ENCODE measurements at places on chromosomes 3 and 15.

- DNase-seq: peak; percentile 53
Observed at GRCh38 chr3:184907681-184908649, 96.0 kb downstream of the VPS8 start.

DNA sequence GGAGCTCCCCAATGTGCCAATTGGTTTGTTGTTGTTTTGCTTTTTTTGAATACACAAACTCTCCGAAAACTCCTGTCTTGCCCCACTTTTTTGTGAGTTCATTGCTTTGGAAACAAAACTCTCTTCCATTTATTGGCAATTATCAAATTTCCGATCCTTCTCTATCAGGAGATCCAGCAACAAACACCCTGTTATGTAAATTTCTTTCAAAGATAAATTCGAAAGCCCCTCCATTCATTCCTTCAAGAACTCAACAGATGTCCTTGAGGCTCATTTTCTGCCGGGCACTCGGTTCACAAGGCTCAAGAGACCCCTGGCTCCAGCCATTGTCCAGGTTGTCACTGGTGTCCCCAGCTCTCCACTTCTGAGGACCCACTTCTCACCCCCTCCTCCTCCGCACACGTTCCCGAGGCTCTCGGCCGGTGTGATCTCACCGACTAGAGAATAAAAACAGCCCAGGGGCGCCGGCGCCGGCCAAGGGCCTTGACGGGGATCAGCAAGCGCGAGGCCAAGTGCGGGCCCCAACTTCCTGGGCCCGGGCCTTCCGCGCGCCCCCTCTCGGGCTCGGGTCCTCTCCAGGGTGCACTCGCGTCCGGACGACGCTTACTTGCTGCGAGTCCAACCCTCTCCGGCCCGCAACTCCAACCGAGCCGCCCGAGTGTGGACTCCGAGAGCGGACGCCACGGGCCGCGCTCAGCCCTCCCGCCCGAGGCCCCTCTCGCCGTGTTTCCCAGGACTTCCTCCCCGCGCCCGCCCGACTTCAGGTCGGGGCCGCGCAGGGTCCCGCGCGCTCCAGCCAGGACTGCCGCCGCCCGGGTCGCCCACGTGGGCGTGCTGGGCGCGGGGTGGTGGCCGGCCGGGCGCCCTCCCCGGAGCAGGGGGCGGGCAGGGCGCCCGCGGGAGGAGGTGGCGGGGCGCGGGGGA, 533 bp upstream of the SMAD3 start:
- DNase-seq: no peak

DNA sequence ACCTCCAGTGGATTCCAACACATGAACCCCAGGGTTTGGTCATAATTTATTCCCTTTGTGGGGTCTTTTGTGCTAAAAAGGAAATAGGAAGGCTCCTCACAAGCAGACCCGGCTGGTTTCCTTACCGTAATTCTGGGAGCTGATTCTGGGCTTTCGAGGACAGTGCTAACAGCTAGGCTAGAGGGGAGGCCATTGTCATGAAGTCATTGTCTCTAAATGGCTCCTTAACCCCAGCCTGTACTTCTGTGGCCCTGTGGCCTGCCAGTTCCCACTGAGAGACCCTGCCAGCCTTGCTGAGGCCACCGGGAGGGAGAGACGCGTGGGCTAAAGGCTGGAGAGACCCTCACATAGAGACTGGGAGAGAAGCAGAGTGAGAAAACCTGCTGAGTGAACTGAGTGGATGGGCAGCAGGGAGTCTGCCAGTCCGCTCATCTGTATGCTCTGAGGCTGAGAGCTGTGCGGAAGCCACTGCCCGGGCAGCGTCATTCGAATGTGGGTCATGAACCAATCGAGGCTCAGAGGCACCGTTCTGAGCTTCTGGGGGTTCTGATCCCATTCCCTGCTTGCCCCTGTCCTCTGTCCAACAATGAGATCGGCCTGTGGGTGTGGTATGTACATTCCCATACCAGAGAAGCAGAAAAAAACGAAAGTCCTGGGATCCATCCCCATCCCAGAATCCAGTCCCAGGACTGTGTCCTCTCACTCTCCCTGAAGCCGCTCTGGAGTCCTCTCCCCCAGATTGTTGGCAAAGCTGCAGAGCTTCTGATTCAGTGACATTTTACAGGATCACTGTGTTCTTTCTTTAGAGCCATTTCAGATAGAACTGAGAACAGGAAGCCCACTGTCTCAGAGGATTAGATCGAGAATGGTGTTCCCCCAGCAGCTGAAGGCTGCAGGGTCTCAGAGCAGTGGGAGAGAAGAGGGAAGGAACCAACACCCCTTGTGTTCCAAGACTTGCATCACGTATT, 21.3 kb upstream of the DGKG start:
- DNase-seq: no peak

DNA sequence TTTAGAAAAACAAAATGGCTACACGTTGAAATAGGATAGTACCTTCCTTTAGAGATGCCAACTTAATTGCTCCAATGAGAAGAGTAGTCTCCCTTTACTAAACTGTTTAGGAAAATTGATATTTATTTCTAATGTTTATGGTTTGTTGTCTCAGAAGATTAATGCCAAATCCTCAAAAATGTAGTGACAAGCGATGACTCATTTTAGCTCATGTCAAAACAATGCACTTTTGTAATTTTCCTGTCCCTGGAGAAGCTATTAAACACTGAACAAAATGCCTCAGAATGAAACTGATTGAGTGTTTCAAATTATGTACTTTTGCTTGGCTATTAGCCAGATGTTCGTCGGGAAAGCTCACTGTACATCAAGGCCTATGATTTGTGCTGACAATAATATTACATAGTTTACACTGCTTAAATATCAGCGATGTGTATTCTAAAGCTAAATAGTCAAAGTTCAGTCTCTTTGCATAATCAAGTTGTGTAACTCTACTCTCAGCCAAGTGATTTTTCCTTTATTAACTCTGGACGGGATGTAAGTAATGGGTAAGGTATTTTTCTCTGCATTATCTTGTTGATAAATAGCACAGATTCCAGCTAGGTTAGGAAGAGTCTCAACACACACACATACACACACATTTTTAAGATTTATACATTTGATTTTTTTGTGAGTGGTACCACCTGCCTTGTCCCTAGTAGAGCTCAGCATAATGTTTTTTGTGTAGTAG, 83.7 kb downstream of the CMSS1 start:
- no peak for DNase-seq

GRCh38 chr15:88913017-88913849, at the start of gene MFGE8:
Gene MFGE8 (minus strand): TSS chr15:88913379. CDS start chr15:88913319, 60 bp downstream.
- DNase-seq: peak; percentile 72

All from hippocampal formation (tissue), 2 donors.